Upper lobe of right lung (tissue), 1 donor: ENCODE measurements at places on chromosomes 4 and X. TPM values are rescaled to one million over a fixed set of nuclear protein-coding genes. Genes with fewer than 3 reads are reported as not detected.

RBMXL3 gene
- total RNA-seq: not detected

NLRP2B gene
- total RNA-seq: not detected

ZFYVE28 gene
- 16.6 TPM for total RNA-seq

C4orf36 gene
- total RNA-seq: 2.3 TPM

- DNase-seq: no peak
Measured at GRCh38 chr4:102503831-102504786, 3.0 kb downstream of the NFKB1 start.

- DNase-seq: no peak
Measured at GRCh38 chrX:65695849-65696449, 28.5 kb downstream of the MSN start.

GRCh38 chr4:152306541-152306940 lies 229.4 kb downstream of the FBXW7 start:
- DNase-seq: no peak

- DNase-seq: no peak
Measured at GRCh38 chr4:53221832-53222480, 143.9 kb downstream of the SCFD2 start.

DNA sequence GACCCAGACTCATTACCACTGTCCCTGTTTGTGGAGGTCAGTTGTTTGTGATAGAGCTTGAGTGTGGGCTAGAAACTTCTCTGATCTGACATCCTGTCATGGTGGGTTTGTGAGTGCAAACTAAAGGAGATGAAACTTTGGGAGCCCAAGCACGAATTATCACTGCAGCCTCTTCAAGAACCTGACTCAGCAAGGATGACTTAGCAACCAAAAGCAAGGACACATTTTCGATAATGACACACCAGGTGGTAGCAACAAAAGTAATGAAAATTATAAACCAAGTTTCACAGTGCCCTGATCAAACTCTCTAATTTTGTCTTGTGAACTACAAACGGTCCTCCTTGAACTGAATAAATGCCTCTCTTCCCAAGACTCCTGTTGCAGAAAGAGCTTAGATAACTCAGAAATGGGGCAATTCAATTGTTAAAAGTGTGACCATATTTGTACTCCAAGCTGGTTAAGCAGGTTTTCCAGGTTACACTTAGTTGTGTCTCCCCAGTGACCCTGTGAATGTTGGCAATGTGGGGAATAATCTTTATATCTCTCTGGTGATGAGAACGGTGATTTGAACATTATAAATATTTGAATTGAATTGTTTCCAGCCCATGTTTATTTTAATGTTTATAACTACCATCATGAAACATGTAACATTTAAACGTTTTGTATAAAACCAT lies 52.6 kb upstream of the ATP8A1 start:
- no peak for DNase-seq

DNA sequence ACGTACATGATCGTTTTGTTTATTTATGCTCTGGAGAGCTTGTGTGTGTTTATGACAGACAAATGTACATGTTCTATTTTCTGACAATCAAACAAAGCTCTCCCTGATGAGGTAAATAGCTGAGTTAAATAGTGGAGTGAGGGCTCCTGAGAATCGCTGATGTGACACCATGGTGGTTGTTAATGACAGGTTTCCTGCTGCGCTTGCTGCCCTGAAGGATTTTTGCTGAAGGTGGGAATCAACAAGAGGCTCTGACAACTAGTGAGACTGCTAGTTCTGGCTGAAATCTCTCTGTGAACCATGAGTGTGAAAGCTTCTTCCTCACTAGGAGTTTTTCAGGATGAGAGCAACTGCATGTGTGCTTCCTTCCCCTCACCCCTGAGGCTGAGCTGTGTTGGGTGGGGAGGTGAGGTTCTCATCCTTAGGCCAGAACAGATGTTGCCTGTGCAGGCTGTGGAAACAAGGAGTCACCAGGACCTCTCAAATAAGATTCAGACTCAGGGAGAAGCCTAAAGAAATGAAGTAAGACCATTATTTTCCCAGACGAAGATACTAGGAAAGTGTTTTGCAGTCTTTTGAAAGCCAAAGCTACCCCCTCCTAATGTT lies 173.4 kb upstream of the JADE1 start:
- no peak for DNase-seq

DNA sequence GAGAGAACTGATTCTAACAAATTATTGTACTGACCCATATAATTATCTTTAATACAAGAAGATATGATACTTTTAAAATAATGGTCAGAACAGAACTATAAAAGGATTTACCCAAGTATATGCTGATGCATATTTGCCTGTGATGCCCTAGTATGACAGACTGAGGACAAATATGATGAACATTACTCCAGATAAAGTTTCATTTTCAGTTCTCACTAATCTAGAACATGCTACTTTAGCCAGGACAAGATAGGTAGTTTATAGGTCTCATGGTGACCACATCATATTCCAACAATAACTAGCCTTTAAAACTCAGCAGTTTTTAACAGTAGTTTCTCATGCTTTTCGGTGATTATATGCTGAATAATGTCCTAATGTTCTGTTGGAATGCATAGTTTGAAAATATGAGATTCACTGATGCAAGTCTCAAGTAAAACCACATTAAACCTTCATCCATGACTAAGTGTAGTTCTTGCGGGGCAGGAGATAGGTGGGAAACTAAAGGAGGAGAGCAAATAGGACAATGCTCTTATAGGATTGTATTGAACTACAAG lies 295.2 kb upstream of the AGA start:
- DNase-seq: no peak

GRCh38 chr4:21757248-21757647 lies 191.3 kb downstream of the KCNIP4 start:
- no peak for DNase-seq

DNA sequence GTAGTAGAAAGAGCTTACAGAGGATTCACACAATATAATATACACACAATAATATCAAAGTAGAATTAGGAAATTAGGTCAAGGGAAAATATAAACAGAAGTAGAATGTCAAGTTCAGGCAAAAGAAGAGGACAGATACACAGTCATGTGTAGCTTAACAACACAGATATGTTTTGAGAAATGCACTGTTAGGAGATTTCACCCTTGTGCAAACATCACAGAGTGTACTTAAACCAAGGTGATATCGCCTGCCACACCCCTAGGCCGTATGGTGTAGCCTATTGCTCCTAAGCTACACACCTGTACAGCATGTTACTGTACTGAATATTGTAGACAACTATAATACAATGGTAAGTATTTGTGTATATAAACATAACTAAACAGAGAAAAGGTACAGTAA lies 110.0 kb upstream of the EDNRA start:
- no peak for DNase-seq

DNA sequence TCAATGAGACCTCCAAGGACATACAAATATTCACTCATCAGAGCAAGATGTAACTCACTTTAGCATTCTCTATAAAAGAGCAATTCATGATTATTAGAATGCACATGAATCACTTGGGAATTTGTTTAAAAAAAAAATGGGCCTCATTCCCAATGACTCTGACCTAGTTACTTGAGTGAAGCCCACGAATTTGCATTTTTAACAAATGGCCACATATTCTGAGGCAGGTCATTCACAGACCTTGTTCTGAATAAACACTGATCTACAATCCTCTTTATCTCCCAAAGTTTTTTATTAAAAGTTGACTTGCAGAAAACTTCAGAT lies 255.1 kb upstream of the VEGFC start:
- no peak for DNase-seq

- DNase-seq: no peak
Measured at GRCh38 chrX:18441780-18442367, 16.5 kb downstream of the CDKL5 start.

DNA sequence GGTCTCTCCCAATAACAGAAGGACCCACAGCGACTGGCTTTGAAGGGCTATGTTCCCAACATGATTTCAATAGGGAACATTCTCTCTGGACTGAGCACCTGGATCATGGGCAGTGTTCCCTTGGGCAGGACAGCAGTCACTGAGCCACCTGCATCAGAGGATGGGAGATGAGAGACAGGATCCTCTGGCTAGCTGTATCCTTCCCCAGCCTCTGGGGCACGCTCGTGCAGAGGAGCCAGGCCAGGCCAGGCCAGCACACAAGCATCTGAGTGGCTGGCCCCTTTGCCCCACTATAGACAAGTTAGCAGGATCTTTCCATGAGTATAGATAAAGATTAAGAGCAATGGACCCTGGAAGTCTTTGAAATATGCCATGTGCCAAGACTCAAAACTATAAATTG lies 66.3 kb downstream of the NEUROG2 start:
- no peak for DNase-seq

GRCh38 chrX:153818571-153819383 lies 11.6 kb downstream of the PDZD4 start:
- DNase-seq: no peak

DNA sequence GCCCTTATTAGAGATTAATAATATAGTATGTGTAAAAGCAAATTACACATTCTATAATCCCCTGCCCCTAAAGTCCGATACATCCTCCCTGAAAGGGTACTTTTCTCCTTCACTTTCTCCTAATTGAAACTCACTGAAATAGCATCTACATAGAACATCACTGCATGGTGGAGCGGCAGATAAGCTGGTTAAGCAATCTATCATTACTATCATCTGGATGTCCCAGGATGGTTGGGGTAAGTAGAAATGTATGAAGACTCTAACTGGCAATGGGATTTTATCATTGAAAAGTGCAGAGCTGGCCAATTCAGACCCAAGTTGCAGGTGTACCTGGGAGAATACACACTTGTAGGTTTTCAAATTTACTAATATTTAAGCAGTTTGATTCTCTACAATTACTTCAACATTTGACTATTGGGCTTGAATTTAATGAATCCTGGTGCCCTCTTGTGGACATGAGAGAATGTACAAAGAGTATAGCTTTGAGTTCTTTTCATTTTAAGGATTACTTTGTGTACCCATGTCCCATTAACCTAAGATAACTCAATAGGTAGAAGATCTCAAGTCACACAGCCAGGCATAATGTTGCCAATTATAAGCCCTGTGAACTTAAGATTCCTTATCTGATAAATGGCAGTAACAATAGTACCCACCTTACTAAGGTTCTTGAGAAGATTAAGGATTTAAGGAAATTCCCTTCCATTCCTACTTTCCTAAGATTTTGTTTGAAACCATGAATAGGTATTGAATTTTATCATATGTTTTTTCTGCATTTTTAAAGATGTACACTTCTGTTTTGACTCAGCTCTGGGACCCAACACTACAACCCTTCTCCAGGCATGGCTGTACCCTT lies 69.8 kb downstream of the SHROOM3 start:
- no peak for DNase-seq

DNA sequence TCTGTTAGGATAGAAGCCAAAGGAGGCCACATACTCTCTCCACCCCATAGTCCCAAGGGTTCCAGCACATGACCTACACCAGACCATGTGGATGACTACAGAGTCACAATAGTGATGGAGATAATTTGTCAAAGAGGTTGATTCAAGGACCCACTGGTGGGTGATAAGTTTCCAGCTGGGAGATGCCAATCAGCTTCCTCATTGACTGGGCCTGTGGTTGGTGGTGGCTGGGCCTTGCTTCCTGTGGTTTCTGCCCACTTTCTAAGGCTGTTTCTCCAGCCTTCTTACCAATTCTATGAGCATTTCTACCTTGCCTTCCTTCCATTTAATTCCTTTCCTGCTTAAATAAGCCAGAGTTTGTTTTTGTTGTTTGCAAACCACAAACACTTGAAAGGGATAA lies 95.5 kb upstream of the CPEB2 start:
- DNase-seq: no peak
